ENCODE measurements at places on chromosomes 11 and 22.

GRCh38 chr11:74397501-74398243 lies 561 bp downstream of the PGM2L1 start:
- peak; percentile 81 for DNase-seq

GRCh38 chr11:92955860-92956259 lies 13.6 kb upstream of the MTNR1B start:
- DNase-seq = no peak

GRCh38 chr11:103228807-103229206 lies 119.6 kb downstream of the DYNC2H1 start:
- DNase-seq = no peak

DNA sequence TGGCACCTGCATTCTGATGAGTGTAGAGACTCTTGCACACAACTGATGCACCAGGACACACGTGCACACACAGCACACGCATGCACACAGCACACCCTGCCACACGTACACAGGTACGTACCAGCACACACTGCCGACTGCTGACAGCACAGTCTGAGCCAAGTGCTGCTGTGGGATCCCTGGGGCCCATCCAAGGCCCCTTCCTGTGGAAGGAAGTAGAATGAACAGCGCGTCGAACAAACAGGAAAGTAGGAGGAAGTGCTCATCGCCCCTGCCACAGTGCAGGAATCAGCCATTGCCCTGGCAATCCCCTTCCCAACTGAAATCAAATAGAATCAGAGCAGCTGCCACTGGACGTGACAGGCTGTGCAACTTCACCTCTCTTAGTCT lies 57.9 kb downstream of the CD82 start:
- DNase-seq = no peak

DNA sequence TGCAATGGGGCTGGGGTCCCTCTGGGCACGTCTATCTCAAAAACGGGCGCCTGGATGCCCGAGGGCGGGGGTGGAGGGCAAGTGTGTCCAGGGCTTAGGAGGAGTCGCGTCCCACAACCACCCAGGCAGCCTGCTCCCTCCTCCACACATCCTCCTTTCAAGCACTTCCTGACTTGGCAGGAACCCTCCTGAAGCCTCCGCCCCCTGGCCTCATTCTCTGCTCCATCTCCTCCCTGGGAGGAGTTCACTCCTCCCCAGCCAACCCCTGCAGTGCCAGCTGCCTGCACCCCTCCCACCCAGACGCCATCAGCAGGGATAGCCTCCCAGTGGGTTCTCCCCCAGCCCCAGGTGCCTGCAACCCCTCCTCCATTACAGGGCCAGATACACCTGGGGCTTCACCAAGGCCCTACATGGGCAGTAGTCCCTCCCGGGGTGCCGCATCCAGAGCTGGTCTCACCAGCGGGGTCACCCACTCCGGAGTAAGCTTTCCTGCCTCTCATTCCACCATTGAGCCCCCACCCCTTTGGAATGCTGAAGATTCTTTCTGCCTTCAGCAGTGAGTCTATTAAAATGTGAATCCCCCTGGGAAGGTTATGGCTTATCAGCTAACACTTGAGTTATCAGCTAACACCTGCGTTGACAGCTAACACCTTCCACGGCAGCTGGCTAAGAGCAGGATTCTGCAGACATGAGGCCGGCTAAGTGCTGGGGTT lies 24.4 kb downstream of the RTN4R start:
- peak; percentile 33 for DNase-seq

GRCh38 chr11:113562576-113562975 lies 87.4 kb upstream of the DRD2 start:
- no peak for DNase-seq

- DNase-seq = peak; percentile 53
Observed at GRCh38 chr11:34161812-34162492, 56.5 kb downstream of the NAT10 start.

- no peak for DNase-seq
Observed at GRCh38 chr11:42311514-42311913, 852.1 kb upstream of the LRRC4C start.

DNA sequence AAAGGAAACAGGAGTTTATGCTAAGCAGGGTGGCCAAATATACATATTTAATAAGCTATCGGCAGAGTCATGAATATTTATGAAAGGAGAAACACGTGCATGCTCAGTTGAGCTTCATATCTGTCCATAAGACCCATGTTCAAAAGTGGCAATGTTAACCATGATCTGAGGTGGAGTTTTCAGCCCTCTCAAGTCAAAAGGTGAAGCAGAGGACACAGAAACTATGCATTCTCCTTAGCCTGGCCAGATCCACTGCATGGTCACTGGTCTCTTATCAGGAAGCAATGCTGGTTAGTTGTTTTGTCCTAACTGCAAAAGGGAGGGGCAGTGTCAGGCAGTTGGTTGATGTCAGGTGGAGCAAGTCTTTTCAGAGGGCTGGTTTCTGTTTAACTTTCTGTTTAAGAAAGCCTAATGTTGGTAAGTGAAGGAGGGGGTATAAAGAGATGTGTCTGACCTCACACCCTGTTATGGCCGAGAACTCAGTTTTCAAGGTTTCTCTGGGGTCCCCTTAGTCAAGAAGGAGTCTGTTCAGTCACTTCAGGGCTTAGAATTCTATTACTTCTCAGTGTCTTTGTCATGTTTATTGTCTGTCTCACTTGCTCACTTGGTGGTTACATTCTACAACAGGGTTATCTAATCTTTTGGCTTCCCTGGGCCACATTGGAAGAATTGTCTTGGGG lies 5.5 kb upstream of the SELENOH start:
- peak; percentile 68 for DNase-seq

GRCh38 chr11:133951327-133952198 lies 5.2 kb downstream of the IGSF9B start:
- no peak for DNase-seq

- no peak for DNase-seq
Observed at GRCh38 chr11:10653946-10654810, 39.4 kb downstream of the IRAG1 start.

- DNase-seq = no peak
Observed at GRCh38 chr11:78961937-78962701, 387.5 kb upstream of the NARS2 start.

GRCh38 chr22:23380230-23380573 lies 199.9 kb downstream of the IGLL1 start:
- no peak for DNase-seq

DNA sequence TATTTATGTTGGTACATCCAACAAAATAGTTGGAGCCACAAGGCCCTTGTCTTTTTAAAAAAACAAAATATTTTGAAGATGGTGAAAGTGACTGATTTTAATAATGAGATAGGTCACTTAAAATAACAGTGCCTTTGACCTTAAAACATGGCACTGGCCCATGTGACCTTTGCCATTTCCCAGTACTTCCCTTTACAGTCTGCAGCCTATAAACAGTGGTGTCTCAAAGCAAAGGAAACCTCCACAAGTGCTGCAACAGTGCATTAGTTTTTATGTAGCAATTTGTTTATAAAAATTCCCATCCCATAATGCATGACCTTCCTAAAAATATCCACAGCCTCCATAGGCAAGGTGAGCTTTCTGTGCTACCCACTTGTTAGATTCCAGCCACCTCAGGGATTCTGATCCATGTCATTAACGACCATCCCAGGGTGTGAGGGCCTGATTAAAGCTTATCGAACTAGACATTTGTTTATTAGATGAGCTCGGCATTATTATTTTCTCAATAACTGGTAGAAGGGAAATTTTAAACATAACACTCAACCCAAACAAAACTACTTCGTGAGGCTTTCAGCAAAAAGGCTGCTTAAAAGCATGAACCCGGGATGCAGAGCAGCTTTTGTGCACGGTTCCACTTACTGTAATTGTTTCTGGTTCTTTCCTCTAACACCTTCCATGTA lies 28.0 kb upstream of the CRKL start:
- no peak for DNase-seq

DNA sequence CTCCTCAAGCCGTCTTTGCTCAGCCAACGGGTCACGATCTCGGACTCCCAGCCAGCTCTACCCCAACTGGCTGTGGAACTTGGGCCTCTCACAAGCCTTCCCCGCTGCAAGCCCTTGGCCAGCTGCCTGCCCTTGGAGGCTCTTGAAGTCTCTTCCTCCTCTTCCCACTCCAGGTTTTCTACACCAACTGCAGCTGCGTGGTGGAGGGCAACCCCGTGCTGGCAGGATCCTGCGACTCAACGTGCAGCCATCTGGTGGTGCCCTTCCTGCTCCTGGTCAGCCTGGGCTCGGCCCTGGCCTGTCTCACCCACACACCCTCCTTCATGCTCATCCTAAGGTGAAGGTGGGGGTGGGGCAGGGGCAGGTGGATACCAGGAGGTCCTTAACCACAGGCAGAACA lies 40.5 kb upstream of the TPBGL start:
- no peak for DNase-seq

GRCh38 chr11:65885808-65886536 lies 2.3 kb downstream of the FIBP start:
- no peak for DNase-seq

DNA sequence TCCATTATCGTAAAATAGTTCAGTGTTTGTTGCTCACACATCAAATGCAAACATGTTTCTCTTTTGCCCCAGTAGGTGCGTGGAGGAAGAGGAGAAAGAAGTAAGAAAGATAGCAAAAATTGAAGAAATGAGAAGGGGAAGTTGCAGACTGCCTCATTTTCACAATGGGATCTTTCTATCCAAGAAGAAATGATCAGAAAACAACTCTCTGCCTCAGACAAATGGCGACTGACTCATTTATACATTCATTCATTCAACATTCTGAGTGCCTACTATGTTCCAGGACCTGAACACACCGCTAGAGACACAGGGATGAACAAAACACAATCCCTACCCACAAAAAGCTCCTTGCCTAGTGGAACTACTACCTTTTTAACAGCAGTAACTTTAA lies 367 bp downstream of the HPS5 start:
- no peak for DNase-seq

GRCh38 chr11:126800009-126800408 lies 200.6 kb downstream of the KIRREL3 start:
- DNase-seq = no peak

- DNase-seq = no peak
Observed at GRCh38 chr22:43723816-43724215, 88.3 kb downstream of the EFCAB6 start.

DNA sequence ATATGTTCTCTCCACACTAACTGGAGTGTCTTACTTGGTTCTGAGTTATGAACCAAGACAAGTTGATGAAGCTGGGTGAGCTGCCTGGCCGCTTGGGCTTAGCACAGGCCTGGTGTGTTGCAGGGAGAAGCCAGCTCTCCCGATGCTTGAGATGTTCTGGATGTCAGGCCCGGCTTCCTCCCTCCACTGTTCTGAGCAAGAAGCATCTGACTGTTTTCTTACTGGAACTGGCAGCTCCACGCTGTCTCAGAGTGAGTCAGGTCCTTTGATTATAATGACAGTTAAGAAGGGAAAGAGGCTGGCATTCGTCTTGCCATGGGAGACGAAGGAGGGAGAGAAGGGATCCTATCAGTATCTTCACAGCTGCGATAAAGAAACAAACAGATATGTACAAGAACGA lies 46.5 kb upstream of the CRTAM start:
- DNase-seq = no peak

GRCh38 chr11:119619665-119620064 lies 109.3 kb downstream of the NECTIN1 start:
- no peak for DNase-seq

DNA sequence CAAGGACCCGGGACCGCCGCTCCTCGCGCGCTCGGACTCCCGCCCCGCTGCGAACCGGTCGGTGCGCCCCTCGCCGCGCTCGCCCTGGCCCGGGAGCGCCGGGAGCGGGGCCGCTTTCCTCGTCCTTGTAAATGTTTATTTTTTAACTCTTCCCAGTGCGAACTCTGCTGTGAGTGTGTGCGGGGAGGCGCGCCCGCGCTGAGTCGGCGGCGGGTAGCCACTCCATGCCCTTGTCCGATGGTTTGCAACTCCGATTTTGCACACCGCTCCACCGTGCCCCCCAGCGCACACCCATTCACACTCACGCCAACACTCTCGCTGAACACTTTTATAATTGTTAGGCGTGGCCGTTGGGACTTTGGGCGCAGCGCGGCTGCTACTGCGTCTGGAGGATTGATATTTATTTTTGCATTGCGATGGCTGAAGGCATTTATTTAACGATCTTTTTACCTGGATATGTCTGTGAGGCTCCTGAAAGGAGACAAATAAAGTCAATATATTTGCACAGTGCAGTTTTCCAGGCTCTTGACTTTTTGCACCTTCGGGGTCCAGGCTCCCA lies 1.0 kb downstream of the C11orf96 start:
- no peak for DNase-seq

- DNase-seq = no peak
Observed at GRCh38 chr11:45560913-45561281, 104.5 kb downstream of the CHST1 start.

DNA sequence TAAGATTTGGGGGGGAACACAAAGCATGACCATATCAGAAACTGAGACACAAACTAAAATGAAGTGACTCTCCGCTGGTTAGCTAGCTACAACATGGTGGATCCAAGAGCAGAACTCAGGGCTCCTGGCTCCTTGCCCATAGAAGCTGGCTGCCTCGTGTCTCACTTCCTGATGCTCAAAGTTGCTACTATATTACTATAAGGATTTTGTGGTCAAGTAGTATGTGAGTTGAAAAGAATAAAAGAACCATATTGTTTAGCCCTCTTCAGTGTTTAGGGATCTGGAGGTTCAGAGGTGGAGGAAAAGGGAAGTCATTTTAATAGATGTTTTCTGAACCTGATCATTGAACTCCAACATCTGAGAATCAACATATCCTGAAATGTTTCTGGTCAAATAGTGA lies 16.9 kb upstream of the SIK2 start:
- no peak for DNase-seq

GRCh38 chr11:6251120-6251733 lies 8.4 kb upstream of the CCKBR start:
- DNase-seq = peak; percentile 33

DNA sequence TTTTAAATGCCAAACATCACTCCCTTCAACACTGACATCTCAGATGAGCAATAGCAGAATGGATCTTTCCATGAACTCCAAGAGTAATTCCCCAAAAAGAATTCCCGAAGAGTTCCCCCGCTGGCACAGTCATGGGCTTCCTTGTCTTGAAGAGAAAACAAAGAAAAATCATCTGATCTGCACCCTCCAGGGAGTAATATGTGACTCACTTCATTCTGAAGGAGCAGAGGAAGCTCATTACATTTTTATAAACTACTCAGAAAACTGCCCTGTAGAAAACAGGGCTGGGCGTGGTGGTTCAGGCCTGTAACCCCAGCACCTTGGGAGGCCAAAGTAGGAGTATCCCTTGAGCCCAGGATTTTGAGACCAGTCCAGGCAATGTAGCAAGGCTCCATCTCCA lies 35.7 kb downstream of the CELSR1 start:
- DNase-seq = peak; percentile 60

DNA sequence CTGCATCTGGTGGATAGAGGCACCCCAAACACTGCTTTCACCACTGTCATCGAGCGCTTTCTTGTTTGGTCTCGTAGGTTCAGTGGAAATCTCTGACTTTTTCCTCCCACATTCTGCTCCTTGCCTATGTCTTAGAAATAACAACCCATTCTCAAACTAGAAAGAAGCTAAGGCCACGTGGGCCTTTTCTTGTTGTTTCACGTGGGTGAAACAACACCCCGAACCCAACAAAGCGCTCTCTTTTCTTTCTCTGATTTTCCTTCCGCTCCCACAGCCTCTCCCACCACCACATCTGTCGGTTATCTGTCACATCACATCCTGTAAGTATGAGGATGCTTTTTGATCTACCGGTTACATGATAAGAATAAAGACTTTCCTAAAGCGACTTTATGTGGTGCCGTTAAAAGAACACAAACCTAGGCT lies 77.1 kb downstream of the LINC01488 start:
- DNase-seq = no peak

Measured in PC-9 (cell line).